ENCODE measurements at places on chromosomes 6 and 20.

DNA sequence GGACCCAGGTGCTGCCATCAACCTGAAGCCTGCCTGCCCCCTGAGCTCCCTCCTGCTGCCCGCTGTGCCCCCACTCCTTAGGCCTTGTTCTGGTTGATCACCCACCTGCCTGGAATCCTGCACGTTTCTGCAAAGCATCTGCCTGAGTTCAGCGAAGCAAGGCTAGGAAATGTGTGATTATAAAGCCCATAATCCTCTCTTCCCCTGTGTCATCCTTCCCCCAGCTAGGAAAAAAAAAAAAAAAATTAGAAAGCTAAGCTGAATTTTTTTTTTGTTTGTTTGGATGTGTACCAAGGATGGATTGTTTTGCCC lies 93.2 kb downstream of the FOXA2 start:
- DNase-seq, result no peak

- DNase-seq, result no peak
Measured at GRCh38 chr6:9463311-9463710, 951.6 kb downstream of the TFAP2A start.

DNA sequence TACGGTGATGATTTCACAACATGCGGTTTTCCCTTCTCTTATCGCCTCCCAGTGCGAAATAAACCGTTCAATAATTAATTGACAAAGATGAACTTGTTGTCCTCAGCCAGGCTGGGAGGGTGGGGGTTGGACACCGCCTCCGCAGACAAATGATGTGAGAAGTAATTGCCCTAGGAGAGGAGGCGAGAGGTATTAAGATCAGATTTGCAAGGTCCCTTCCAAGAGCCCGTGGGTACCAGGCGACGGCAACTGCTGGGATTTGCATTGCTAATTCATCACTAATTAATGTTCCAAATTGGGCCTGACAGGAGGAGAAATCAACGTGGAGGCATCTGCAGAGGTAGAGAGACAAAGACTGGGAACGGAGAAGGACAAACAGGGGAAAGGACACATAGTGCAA lies 90.2 kb upstream of the CCDC167 start:
- DNase-seq, result no peak

- DNase-seq, result no peak
Measured at GRCh38 chr20:53847139-53847836, 223.1 kb downstream of the BCAS1 start.

- no peak for DNase-seq
Measured at GRCh38 chr6:139483079-139483478, 108.6 kb upstream of the CITED2 start.

- no peak for DNase-seq
Measured at GRCh38 chr6:111862314-111862713, 10.9 kb downstream of the FYN start.

- no peak for DNase-seq
Measured at GRCh38 chr6:117711369-117711768, 36.1 kb downstream of the NUS1 start.

- peak; percentile 86 for DNase-seq
Measured at GRCh38 chr6:77457720-77458349, 5.5 kb downstream of the HTR1B start.

GRCh38 chr6:124441450-124441849 lies 520.8 kb upstream of the RNF217 start:
- no peak for DNase-seq

GRCh38 chr6:41155132-41155805 lies 1.1 kb upstream of the TREML1 start:
- DNase-seq, result no peak

GRCh38 chr6:148170286-148170685 lies 172.4 kb upstream of the SASH1 start:
- no peak for DNase-seq

GRCh38 chr20:11511821-11512220 lies 405.9 kb upstream of the BTBD3 start:
- no peak for DNase-seq

DNA sequence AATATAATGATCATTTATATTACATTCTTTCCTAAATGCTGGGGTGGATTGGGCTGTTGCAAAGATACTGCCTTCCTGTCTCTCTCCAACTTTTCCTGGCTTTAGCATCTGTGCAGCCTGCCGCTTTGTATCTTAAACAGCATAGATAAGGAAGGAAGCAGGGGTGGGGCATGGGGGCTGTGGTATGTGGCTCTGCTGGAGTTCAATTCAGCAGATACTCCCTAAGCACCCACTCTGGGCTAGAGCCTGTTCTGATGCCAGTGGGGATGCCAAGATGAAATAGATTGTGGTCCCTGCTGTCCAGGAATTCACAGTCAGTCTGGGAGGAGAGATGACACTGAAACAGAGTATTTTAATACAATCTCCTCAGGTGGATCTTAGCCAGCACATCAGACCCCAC lies 56.8 kb downstream of the EIF2S2 start:
- DNase-seq, result no peak

GRCh38 chr6:97813889-97814567 lies 531.0 kb upstream of the MMS22L start:
- peak; percentile 14 for DNase-seq

- peak; percentile 36 for DNase-seq
Measured at GRCh38 chr20:58130581-58130980, 97.9 kb downstream of the ANKRD60 start.

GRCh38 chr6:97068211-97068610 lies 143.7 kb downstream of the KLHL32 start:
- DNase-seq, result no peak

- no peak for DNase-seq
Measured at GRCh38 chr6:28145231-28145630, 3.5 kb downstream of the ZKSCAN8 start.

DNA sequence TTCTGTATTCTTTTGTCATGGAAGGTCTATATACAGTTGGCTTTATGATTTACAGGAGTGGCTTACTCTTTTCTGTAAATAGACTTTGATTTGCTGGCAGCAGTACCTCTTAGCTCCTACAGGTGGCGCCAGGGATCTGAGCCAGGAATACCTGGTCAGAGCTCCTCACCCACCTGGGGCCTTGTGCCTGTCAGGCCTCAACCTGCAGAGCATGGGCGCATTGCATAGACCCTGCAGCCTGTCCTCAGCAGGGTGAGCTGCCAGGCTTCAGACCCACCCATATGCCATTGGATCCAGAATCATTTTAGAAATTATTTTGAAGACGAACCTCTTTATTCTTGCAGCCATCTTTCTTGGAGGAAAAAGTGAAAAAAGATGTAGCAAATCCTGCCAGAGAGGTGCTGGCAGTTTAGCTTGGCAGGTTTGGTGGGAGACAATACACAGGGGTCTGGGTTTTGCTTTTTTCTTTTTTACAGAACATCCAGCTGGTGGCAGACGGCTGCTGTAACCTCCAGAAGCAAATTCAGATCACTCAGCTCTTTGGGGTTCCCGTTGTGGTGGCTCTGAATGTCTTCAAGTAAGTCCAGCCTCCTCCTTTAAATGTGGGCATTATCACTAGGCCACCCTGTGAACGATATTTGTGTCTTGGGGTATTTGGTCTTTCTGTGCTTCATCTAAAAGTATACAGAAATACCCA lies 149.1 kb downstream of the MTHFD1L start:
- peak; percentile 75 for DNase-seq

DNA sequence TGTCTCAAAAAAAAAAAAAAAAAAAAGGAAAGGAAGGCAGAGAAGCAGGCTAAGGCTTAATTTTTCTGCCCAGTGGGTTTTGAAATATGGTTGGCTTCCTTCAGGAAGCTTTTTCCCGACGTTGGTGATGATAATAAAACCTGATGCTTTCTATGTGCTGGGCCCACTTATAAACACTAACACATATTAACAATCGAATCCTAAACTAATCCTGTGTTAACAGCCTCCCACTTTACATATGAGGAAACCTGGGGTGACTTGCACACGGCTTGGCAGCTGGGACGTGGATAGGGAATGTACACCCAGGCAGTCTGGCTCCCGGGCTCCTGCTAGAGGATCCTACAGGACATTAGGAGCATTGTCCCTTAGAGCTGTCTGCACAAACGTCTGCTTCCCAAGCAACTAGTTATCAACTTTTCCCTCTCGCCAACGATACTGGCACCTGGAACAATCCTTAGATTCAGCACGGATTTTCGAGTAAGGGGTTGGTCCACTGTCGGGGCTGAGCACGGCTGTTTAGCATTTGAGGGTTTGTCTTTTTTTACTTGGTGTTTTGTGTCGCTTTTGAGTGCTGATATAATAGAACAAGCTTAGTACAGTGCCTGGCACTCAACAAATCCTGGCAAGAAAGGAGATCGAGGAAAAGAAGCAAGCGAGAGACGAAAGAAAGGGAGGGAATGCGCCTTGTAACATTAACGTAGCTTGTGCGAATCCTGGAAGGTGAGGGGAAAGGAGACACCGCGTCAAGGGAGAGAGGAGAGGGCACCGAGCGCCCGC lies 622 bp upstream of the KIZ start:
- peak; percentile 69 for DNase-seq

GRCh38 chr20:64216036-64216435 lies 39.5 kb upstream of the PCMTD2 start:
- no peak for DNase-seq

DNA sequence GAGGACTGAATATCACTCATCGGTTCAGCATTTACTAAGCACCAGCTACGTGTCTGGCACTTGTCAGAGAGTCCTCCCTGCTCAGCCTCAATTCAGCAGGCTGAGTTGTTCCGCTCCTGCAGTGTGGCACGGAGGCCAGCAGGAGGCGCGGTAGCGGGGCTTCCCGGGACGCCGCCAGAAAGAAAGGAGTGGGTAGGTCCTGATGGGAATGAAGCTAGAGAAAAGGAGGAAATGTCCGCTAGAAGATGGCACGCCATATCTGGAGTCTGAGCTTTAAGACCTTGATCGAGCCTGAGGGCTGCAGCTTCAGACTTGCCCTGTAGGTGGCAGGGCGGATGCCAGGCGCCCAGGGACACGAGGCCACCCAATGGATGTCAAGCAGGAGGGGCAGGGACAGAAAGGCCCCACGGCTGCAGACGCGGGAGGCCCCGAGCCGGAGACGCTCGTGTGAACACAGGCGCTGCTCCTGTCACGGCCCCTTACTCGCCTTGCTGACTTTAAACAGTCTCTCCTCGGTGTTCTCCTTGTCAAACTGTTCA lies 18.7 kb downstream of the SERPINB6 start:
- peak; percentile 96 for DNase-seq

DNA sequence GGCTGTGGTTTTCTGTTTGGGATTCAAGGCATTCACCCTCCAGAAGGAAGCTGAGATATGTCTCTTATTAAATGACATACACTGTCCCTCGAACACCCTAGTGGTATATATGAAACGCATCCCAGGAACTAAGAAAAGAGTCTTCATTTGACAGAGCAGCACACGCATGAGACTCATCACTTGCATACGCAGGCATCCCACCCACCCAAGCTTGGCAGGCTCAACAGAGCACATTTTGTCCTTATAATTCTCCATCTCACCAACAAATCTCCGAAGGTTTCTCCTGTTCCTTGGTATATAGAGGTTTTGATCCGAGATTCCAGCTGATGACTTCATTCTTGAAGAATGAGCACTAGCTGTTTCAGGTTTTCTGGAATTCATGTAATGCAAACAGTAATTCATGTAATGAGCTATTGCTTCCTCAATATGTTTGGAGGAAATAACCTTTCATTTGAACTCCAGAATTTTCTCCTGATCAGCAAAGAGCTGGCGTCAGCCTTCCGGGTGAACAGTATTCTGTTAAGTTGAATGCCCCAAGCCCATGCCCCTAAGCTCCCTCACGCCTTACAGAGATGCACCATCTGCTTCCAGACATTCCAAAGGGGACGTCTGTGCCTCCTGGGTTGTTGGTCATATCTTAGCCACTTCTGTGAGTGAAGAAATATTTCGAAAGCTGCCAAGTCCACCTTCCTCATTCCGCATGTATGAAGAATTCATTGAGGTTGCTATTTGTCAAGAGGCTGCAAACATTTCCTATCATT lies 66.0 kb upstream of the CDH4 start:
- DNase-seq, result no peak

GRCh38 chr6:149723771-149724417 lies 6.0 kb upstream of the LATS1 start:
- peak; percentile 54 for DNase-seq

GRCh38 chr6:43758617-43759050 lies 11.4 kb upstream of the VEGFA start:
- DNase-seq, result peak; percentile 92

- DNase-seq, result no peak
Measured at GRCh38 chr6:30093951-30094661, 18.5 kb upstream of the RNF39 start.

GRCh38 chr6:138508676-138508988 lies 9.3 kb upstream of the NHSL1 start:
- no peak for DNase-seq

- DNase-seq, result no peak
Measured at GRCh38 chr6:43830775-43831174, 60.8 kb downstream of the VEGFA start.

GRCh38 chr6:109239651-109240321 lies 142.5 kb downstream of the CD164 start:
- DNase-seq, result no peak

- DNase-seq, result no peak
Measured at GRCh38 chr20:61494763-61495575, 242.9 kb downstream of the CDH4 start.

GRCh38 chr6:46334442-46334841 lies 156.8 kb downstream of the RCAN2 start:
- no peak for DNase-seq

- no peak for DNase-seq
Measured at GRCh38 chr6:52359403-52359802, 2.5 kb upstream of the PAQR8 start.

GRCh38 chr20:48626226-48626937 lies 201.4 kb downstream of the PREX1 start:
- no peak for DNase-seq

GRCh38 chr6:21494505-21494904 lies 99.0 kb upstream of the SOX4 start:
- DNase-seq, result peak; percentile 53

DNA sequence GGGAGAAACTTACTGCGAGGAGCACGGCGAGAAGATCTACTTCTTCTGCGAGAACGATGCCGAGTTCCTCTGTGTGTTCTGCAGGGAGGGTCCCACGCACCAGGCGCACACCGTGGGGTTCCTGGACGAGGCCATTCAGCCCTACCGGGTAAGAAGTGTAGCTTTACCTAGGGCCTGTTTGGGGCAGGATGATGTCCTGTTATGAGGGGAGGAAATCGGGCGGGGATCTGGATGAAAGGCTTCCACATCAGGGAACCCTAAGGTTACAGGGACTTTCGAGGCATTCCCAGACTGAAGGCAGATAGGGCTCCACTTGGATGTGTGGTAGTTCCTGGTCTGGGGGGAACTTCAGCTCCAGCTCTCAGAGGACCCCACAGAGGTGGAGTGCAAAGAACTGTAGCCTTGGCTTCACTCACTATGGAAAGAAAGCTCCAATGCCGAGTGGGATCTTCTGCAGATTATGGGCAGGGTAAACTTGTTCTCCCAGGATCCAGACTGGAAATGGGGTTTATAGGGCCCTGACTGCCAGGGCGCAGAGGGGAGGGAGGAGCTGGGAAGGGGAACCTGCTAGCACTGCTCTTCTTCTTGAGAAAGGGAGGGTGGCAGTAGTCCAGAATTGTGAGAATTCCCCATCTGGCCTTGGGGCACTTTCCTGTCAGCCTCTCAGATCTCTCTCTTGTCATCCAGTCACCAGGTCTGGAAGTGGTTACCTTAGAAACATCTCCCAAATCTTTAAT lies 740 bp downstream of the TRIM15 start:
- DNase-seq, result no peak

Measured in WERI-Rb-1 (cell line).